Tibial nerve (tissue), 4 donors: ENCODE measurements at places on chromosomes 6 and 20.

DNA sequence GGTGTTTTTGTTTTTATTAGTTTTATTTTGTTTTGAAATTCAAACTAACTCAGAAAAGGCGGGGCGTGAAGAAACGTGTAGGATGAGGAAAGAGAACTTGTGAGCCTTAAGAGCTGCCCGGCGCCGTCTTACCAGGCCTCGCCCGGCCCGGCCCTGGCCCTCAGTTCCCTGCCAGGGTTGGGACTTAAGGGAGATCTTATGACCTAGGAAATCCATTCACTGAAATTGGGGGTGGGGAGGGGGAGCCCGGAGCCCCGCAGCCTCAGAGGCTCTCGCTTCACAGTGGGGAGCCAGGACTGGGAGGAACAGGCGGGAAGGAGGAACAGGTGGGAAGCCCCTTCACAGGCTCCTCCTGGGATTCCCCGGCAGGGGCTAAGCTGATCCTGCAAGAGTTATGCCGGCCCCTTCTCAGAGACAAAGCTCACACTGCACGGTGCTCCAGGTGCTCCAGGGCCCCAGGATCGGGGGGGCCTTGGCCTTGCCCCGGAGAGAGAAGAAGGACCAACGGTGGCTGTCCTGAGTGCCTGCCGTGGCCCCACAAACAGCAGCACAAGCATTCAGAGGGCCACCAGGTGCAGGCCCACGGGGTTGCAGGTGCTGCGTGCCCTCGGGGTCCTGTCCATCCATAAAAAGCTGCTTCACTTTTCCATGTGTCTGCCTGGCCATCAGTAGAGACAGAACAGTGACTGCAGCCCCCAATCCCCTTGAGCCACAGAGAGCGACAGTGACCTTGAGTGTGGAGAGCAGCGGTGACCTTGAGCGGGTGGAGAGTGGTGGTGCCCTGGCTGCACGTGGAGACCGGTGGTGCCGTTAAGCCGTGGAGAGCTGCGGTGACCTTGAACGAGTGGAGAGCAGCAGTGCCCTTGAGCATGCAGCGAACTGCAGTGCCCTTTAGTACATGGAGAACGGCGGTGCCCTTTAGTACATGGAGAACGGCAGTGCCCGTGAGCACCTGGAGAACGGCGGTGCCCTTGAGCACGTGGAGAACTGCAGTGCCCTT, 152.7 kb downstream of the DLL1 start:
- H3K27ac ChIP-seq = peak overlapping the region; percentile 64
- no peaks in the 10 kb centered on the region for H3K36me3 ChIP-seq

GRCh38 chr6:154410619-154411072, 54.0 kb upstream of the IPCEF1 start:
- H3K36me3 ChIP-seq = no peaks in the 10 kb centered on the region
- no peak overlapping the region for H3K4me3 ChIP-seq
- H3K4me1 ChIP-seq = peaks cover 16% of the 10 kb centered on the region
- peak overlapping the region; percentile 95 for H3K27ac ChIP-seq

DNA sequence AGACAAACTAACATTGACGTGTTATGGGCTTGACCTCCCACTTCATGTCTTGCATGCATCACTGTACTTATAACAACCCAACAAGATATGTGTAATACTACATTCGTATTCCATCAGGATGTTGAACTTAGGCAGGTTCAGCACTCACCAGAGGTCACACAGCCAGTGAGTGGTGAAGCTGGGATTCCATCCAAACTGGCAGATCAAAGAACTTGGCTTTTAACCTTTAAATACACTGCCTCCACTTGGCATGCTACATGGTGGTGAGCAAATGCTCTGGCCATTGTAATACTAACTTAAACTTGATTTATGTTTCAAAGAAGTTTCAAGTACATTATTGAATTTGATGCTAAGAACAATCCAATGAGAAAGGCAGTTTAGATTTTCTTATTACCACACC, 10.7 kb upstream of the HDDC2 start:
- no peak overlapping the region for H3K4me3 ChIP-seq
- H3K27me3 ChIP-seq = no peaks in the 10 kb centered on the region
- DNase-seq = no peak
- H3K27ac ChIP-seq = no peak overlapping the region
- no peaks in the 10 kb centered on the region for H3K36me3 ChIP-seq
- no peaks in the 10 kb centered on the region for H3K4me1 ChIP-seq

GRCh38 chr20:47188540-47188939, 168.0 kb downstream of the ZMYND8 start:
- no peaks in the 10 kb centered on the region for H3K4me1 ChIP-seq
- no peak overlapping the region for H3K4me3 ChIP-seq
- no peak for DNase-seq
- peaks cover 38% of the 10 kb centered on the region for H3K36me3 ChIP-seq
- no peaks in the 10 kb centered on the region for H3K27me3 ChIP-seq
- no peak overlapping the region for H3K27ac ChIP-seq

DNA sequence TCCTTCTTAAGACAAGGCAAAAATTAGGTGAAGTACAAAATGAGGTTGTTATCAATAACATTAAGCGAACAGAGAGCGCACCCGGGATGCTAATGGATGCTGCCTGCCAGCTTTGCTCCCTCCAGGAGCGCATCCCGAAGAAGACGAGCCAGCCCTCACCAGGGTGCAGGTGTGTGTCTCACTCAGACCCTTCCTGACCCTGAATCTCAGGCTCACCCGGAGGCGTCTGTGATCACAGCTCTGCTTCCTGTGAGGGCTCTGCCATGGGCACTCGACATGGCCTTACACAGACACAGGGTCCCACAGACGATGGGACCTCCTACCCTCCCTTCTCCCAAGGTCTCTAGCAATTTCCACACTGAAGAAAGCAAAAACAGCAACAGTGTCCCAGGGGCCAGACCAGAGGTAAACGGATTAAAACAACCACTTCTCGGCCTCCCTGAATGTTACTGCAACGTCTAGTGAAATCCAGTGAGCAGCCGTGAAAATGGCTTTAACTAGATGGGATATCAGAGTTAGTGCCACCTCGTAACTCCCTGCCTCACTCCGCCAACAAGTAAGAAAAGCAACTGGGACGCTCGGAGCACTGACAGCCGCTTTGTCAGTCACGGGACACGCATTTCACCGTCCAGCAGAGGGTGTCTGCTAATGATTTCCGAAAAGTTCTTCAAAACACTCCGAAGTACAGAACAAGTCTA, 11.7 kb downstream of the ZBTB46 start:
- peak overlapping the region; percentile 34 for H3K27ac ChIP-seq
- no peak overlapping the region for H3K4me3 ChIP-seq
- peak; percentile 45 for DNase-seq
- peaks cover 3% of the 10 kb centered on the region for H3K36me3 ChIP-seq
- no peaks in the 10 kb centered on the region for H3K27me3 ChIP-seq

DNA sequence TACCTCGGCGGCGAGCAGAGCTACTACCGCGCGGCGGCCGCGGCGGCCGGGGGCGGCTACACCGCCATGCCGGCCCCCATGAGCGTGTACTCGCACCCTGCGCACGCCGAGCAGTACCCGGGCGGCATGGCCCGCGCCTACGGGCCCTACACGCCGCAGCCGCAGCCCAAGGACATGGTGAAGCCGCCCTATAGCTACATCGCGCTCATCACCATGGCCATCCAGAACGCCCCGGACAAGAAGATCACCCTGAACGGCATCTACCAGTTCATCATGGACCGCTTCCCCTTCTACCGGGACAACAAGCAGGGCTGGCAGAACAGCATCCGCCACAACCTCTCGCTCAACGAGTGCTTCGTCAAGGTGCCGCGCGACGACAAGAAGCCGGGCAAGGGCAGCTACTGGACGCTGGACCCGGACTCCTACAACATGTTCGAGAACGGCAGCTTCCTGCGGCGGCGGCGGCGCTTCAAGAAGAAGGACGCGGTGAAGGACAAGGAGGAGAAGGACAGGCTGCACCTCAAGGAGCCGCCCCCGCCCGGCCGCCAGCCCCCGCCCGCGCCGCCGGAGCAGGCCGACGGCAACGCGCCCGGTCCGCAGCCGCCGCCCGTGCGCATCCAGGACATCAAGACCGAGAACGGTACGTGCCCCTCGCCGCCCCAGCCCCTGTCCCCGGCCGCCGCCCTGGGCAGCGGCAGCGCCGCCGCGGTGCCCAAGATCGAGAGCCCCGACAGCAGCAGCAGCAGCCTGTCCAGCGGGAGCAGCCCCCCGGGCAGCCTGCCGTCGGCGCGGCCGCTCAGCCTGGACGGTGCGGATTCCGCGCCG, 994 bp downstream of the FOXC1 start:
- DNase-seq = no peak
- peak overlapping the region; percentile 46 for H3K4me3 ChIP-seq
- peaks cover 81% of the 10 kb centered on the region for H3K27me3 ChIP-seq
- H3K27ac ChIP-seq = peak overlapping the region; percentile 89

DNA sequence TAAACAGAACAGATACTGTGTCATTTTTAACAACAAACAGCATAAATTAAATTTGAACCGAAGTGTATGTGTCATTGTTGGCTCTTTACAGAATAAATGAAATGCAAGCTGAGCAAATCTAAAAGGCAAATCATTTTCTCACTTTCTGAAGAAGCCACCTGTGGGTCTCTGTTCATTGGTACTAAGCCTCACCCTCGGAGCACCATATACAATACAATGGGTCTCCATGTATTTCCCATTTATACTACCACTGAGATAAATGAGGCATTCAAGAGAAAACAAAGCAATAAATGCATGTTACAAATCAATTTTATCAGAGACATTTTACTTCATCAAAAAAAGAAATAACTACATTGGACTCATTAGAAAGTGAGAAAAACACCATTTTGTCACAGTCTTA, 38.9 kb upstream of the HIVEP1 start:
- no peaks in the 10 kb centered on the region for H3K27me3 ChIP-seq
- no peak for DNase-seq
- no peak overlapping the region for H3K27ac ChIP-seq
